ENCODE measurements at places on chromosomes 7 and 10. TPM values are rescaled to one million over a fixed set of nuclear protein-coding genes. Genes with fewer than 3 reads are reported as not detected.

DNA sequence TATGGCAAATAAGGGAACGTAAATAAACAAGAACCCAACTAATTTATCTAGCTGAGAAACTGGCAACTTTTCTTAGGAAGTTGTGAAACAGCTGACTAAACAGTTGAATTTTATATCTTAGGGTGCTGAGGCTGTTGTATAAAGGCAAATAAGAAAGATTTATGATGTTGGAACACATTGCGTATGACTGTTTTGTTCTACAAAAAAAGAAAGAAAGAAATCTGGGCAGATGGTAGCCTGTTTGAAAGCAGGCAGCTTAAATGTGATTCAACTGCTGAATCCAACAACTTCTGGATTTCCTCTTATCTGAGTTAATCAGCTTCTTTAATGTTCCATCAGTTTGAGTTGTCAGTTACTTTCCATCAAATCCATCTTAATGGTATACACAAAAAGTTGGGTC lies 214.5 kb downstream of the SNX13 start:
- DNase-seq: no peak
- H3K27ac ChIP-seq: no peak overlapping the region
- no peaks in the 10 kb centered on the region for H3K27me3 ChIP-seq
- H3K4me1 ChIP-seq: no peaks in the 10 kb centered on the region
- no peak overlapping the region for H3K4me3 ChIP-seq

GRCh38 chr7:80643336-80643915 lies 5.0 kb downstream of the CD36 start:
- no peak overlapping the region for H3K4me3 ChIP-seq
- DNase-seq: no peak
- H3K4me1 ChIP-seq: no peaks in the 10 kb centered on the region
- no peak overlapping the region for H3K27ac ChIP-seq

DNA sequence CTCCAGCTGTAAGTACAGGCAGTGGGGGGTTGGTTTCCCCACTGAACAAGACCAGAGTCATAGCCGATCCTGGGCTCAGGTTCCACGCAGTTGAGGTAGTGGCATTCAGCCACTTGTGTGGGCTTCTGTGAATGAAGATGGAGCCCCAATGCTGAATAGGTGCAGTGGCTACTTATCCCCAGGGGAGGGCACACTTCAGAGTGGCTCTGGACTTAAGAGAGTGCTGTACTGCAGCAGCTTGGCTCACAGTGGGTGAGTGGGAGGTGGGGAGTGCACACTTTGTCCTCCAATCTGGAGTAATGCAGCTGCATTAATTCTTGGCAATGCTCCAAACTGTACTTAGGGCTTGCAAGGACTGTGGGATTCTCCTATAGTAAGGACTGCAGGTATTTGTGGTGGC lies 81.9 kb downstream of the BUB3 start:
- no peaks in the 10 kb centered on the region for H3K27me3 ChIP-seq
- H3K4me3 ChIP-seq: no peak overlapping the region
- peaks cover 8% of the 10 kb centered on the region for H3K36me3 ChIP-seq
- peaks cover 2% of the 10 kb centered on the region for H3K4me1 ChIP-seq

GRCh38 chr7:73740771-73741170 lies 2.2 kb upstream of the ABHD11 start:
- H3K36me3 ChIP-seq: peaks cover 6% of the 10 kb centered on the region
- peaks cover 5% of the 10 kb centered on the region for H3K4me1 ChIP-seq
- H3K4me3 ChIP-seq: peak overlapping the region; percentile 33
- H3K27ac ChIP-seq: no peak overlapping the region
- no peak for DNase-seq
- H3K27me3 ChIP-seq: peaks cover 3% of the 10 kb centered on the region

Gene CNNM1
- 0.21 TPM for total RNA-seq

DNA sequence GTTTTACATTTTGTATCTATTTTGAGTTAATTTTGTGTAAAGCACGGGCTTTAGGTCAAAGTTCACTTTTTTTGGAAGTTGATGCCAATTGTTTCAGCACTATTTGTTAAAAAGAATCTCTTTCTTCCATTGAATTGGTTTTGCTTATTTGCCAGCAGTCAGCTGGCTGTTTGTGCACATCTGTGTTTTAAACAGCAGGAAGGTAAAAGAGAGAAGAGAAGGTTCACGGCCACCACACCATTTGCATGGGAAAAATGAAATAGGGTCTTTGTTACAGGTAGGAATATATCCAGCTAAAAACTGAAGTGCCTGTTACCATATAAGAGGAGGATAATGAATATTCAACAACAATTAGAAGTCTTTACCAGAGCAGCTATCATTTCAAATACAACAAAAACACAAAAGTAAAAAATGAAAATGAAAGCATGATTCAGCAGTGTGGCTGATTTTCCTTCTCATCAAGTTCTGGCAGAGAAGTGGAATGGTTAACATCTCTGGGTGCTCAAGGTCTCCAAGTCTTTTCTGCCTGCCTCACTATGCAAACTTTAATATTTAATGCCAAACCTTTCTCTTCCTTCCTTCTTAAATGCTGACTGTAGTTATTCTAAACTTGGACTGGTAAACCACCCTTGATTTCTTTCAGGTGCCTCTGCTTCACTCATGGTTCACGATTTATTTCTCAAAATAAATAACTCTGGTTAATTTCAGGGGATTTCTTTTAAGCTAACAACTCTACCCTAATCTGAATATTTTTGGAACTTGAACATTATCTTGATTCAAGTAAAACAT lies 841.5 kb downstream of the GRM8 start:
- no peaks in the 10 kb centered on the region for H3K36me3 ChIP-seq
- H3K27ac ChIP-seq: no peak overlapping the region
- no peak overlapping the region for H3K4me3 ChIP-seq
- no peak for DNase-seq
- no peaks in the 10 kb centered on the region for H3K27me3 ChIP-seq
- H3K4me1 ChIP-seq: no peaks in the 10 kb centered on the region

Gene MKLN1
- 38.3 TPM for total RNA-seq

Gene HTR5A
- not detected for total RNA-seq

Gene CNPY1
- not detected for total RNA-seq

- DNase-seq: no peak
- no peaks in the 10 kb centered on the region for H3K36me3 ChIP-seq
- H3K4me3 ChIP-seq: no peak within 1 kb of the TSS
- H3K27me3 ChIP-seq: no peaks in the 10 kb centered on the region
- peaks cover 37% of the 10 kb centered on the region for H3K4me1 ChIP-seq
Measured at GRCh38 chr10:88851706-88852105, at the start of gene ANKRD22. Gene ANKRD22 (minus strand): TSS chr10:88851844. CDS start chr10:88851607, 237 bp downstream.

GRCh38 chr10:3493621-3494020 lies 291.4 kb downstream of the KLF6 start:
- no peaks in the 10 kb centered on the region for H3K4me1 ChIP-seq
- H3K27me3 ChIP-seq: peaks cover 41% of the 10 kb centered on the region
- H3K27ac ChIP-seq: no peak overlapping the region
- no peak overlapping the region for H3K4me3 ChIP-seq
- no peaks in the 10 kb centered on the region for H3K36me3 ChIP-seq

DNA sequence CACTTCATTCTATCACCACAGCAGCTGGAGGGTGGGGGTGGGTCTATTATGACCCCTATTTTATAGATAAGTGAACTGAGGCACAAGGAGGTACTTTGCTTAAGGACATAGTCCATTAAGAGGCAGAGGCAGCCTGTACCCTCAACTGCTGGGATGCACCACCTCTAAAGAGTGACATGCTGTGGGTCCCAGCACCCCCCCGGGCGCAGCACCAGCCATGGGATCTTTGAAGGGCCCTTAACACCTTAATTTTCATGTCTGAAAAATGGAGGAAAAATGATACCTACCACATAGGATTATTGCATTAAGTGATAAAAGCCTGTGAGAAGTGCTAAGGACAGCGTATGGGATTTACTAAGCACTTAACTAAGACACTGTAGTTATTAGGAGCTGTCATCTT lies 15.4 kb downstream of the ADCYAP1R1 start:
- H3K4me1 ChIP-seq: no peaks in the 10 kb centered on the region
- H3K27me3 ChIP-seq: peaks cover under 1% of the 10 kb centered on the region
- no peak overlapping the region for H3K27ac ChIP-seq
- no peak overlapping the region for H3K4me3 ChIP-seq

DNA sequence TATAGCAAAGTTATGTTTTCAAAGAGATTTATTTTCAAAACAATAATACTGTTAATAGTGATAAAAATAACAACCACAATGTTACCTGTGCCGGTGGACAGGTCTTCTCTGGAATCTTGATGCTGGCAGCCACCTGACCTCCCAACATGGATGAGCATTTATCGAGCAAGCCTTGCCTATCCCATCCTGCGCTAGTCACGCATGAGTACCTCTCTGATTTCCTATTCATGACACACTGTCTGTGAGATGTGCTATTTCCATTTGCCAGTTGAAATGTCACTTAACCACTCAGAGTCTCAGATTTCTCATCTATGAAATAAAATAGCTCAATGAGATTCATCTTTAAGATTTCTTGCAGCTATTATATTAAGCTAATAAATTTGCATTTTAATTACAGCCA lies 341.2 kb upstream of the VWC2 start:
- H3K27me3 ChIP-seq: no peaks in the 10 kb centered on the region
- no peaks in the 10 kb centered on the region for H3K36me3 ChIP-seq
- H3K4me3 ChIP-seq: no peak overlapping the region
- no peaks in the 10 kb centered on the region for H3K4me1 ChIP-seq
- no peak overlapping the region for H3K27ac ChIP-seq
- no peak for DNase-seq

- DNase-seq: no peak
- H3K36me3 ChIP-seq: no peaks in the 10 kb centered on the region
- peaks cover 5% of the 10 kb centered on the region for H3K27me3 ChIP-seq
- H3K27ac ChIP-seq: no peak overlapping the region
- H3K4me3 ChIP-seq: no peak overlapping the region
Measured at GRCh38 chr10:131996466-131997365, 15.0 kb upstream of the BNIP3 start.

DNA sequence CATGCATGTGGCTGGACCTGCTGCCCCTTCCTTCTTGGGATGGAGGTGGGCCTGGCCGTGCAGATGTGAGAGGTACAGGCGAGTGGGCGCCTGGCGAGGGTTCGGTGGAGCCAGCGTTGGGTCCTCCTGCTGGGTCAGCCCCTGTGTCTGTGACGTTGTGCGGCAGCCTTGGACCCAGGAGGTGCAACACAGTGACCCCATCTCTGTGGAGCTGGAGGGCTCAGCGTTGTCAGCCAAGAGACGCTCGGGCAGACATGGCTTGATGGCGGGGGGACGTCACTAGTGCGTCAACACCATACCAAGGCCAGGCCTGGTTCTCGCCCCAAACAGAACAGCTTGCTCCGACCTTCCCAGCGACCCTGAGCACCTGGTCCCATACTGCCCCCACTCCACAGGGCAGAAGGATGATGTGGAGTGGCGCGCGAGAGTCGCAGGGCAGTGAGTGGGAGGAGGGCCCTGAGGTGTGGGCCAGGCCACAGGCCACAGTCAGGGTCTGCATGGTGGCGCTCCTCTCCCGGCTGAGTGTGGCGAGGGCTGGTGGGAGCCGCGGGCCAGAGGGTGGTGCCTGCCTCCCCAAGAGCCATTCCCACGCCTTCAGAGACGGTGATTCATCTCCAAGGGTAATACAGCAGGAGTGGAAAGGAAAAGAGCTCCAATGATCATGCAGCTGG lies 184.4 kb downstream of the DNAJB6 start:
- no peaks in the 10 kb centered on the region for H3K4me1 ChIP-seq
- H3K36me3 ChIP-seq: no peaks in the 10 kb centered on the region
- DNase-seq: no peak
- no peak overlapping the region for H3K27ac ChIP-seq
- H3K27me3 ChIP-seq: peaks cover 11% of the 10 kb centered on the region
